ENCODE measurements at places on chromosomes 13 and 19.

DNA sequence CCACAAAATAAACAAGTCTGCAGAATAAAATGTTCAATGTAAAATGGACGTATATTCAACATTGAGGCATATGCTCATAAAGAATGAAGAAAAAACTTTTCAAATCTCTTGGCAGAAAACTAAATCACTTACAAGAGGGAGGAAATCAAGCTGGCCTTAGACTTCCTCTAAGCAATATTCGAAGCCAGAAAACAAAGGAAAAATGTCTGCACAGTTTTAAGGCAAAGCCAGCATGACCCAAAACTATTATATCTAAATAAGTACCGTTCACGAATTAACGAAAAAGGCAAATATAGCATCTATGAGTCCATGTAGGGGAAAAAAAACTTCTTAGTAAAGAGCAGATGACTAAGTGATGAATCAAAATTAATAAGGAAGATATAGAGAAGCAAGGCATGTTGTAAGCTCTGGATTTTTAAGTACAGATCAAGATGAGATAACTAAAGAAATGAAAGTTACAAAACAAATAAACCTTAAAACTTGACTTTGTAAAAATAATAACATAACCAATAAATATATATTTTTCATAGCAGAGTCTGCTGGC is 101.3 kb downstream of the KCNRG start:
- no peak for DNase-seq

- no peak for DNase-seq
These were observed 165.8 kb upstream of the GPR12 start for GRCh38 chr13:26926371-26926770.

GRCh38 chr19:52567921-52568320 is 2.2 kb upstream of the ZNF701 start:
- DNase-seq = no peak

DNA sequence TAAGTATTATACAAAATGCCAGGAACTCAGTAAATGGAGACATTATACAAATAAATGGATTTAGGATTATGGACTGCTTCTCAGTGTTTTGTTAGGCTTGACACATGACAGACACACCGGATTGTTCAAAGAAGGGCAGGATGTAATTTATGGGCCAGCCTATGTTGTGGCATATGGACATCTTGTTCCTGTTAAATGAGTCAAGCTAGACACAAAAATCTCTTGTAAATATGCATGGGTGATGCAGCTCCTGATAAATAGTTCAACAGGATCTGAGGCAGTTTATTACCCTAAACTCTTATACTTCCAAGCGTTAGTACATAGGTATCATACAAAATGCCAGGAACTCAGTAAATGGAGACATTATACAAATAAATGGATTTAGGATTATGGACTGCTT is 502.3 kb downstream of the TBC1D4 start:
- no peak for DNase-seq

DNA sequence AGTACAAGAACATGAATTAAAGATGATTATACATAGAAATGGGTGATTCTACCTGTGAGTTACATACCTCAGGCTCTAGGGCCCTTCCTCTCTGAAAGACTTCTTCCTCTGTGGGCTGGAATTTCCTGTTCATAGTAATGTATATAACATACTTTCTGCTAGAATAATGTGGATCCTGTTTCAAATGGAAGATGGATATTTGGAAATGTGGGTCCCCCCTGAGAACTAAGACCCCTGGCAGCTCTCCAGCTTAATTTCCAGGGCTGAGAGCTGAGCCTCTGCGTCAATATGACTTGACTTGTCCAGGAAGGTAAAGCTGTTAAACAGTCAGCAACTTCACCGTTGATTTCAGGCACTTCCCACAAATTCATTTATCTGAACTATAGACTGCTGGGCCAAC is 296.3 kb downstream of the NALCN start:
- DNase-seq = no peak

- no peak for DNase-seq
These were observed 343.0 kb downstream of the PCDH9 start for GRCh38 chr13:66887088-66887487.

DNA sequence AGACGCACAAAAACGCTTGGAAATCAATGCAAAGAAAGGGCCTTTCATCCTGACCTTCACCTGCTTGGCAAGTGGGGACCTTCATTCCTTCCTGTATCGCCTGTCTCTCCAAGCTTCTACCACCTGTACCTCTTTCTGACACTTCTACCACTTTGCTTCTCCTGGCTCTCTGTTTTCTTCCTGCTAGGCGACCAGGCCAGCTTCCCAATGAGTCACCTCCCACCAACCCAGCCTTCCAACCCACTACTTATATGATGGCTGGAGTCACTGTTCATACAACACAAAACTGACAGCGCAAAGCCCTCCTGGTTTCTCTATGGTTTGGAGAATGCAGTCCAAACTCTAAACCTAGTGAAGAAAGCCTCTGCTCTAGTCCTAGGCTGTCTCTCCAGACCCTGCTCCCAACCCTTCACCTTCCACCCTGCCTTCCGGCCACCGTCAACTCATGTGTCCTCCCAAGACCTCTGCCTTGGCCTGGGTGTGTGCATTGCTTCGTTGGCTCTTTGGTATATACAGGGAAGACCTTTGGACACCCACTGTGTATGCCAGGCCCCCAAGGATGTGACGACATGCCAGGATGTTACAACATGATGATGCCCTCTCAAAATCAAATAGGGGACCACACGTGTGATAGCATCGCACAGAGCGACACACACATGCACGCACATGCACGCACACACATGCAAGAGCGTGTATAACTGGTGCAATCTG is 148.5 kb downstream of the STK24 start:
- DNase-seq = no peak

- DNase-seq = no peak
These were observed 16.7 kb downstream of the ZNF100 start for GRCh38 chr19:21750586-21751128.

GRCh38 chr13:67042556-67042955 is 187.6 kb downstream of the PCDH9 start:
- no peak for DNase-seq

DNA sequence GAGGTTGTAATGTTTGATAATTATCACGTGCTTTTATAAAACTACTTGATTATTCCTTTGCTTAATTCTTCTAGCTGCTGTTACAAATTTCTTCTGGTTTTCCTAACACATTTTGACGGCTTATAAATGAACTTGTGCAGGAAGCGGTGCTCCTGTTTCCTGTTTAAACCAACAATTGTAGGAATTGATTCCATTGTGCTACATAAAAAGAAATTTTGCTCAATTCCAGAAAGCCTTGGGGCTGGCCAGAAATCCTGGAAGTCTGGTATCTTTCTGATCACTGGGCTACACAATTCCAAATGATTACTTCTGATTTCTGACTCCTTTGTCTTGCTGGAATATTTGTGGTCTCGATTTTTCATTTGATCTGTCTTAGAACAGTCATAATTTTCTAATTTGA is 14.9 kb downstream of the RFC3 start:
- no peak for DNase-seq

- DNase-seq = peak; percentile 46
These were observed 1.1 kb downstream of the FOXO1 start for GRCh38 chr13:40665126-40666044.

DNA sequence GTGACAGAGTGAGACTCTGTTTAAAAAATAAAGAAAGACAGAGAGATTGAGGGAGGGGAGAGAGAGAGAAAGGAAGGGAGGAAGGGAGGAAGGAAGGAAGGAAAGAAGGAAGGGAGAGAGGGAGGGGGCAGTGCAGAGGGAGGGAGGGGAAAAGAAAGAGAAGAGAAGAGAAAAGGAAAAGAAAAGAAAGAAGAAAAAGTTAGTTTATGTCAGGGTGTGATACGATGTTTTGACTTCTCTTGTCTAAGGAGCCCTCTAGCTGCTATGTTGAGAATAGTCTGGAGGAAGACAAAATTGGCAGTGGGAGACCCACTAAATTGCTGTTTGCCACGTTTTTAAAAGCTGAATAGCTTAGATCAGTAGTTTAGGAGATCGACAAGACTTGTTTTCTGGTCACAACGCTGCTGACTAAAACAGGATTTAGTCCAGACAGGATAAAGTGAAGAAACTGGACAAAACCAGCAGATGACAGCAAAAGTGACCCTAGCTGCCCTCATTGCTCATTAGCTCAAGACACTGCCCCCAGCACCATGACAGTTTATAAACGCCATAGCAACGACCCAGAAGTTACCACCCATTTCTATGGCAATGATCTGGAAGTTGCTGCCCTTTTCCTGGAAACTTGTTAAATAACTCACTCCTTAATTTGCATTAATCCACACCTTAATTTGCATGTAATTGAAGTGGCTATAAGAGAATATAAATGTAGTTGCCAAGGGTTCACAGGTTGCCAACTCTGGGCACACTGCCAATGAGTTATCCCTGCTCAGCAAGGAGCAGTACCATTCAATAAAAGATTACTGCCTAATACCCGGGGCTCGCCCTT is 11.1 kb downstream of the TEX101 start:
- no peak for DNase-seq

GRCh38 chr13:110690516-110690915 is 15.4 kb downstream of the CARS2 start:
- DNase-seq = no peak

DNA sequence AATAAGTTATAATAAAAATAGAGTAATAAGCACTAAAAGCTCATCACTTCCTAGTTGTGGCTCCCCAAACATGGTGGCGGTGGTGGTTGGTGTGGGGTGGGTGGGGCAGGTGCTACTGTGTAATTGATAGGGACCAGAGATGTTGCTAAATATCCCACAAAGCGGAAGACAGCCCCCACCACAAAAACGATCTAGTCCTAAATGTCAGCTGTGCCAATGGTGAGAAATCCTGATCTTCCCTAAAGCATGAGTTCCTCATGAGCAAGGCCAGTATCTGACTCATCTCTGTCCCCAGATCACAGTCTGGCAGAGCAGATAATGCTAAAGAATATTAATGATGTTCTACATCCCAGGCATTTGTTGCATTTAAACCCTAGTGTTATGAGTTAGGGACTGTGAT is 1.9 kb upstream of the EDDM13 start:
- DNase-seq = no peak

DNA sequence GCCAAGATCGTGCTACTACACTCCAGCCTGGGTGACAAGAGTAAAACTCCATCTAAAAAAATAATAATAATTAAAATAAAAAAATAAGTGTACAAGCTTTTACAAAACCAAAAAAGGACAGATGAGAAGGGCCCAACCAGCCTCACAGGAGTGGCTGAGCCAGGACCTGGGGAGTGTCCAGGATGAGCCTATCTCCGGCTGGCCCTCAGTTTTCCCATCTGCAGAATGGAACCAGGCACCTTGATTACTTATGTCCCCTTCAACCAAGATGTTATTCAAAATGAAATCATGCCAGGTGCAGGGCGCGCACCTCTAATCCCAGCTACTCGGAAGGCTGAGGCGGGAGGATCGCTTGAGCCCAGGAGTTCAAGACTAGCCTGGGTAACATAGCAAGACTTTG is 9.5 kb upstream of the IFI30 start:
- no peak for DNase-seq

- DNase-seq = no peak
These were observed 13.7 kb downstream of the LILRA1 start for GRCh38 chr19:54606891-54607784.

GRCh38 chr13:40818926-40819325 is 29.5 kb downstream of the SLC25A15 start:
- no peak for DNase-seq

DNA sequence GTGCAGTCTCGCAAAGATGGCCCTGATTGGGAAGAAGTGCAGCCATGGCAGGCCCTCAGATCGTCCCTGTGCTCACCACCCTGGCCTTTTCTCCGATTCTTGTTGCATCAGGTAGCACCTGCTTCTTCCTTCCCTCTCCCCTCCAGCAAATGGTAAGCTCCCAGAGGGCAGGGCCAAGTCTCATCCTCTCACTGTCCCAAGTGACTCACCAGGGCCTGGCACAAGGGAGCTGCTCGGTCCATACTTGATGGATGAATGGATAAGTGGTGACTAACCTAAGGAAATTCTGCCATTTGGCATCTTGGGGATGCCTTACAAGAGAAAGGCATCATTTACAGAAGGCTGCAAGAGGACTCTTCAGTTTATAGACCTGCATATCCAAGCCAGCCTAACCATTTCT is 84.9 kb downstream of the ZIC5 start:
- no peak for DNase-seq

DNA sequence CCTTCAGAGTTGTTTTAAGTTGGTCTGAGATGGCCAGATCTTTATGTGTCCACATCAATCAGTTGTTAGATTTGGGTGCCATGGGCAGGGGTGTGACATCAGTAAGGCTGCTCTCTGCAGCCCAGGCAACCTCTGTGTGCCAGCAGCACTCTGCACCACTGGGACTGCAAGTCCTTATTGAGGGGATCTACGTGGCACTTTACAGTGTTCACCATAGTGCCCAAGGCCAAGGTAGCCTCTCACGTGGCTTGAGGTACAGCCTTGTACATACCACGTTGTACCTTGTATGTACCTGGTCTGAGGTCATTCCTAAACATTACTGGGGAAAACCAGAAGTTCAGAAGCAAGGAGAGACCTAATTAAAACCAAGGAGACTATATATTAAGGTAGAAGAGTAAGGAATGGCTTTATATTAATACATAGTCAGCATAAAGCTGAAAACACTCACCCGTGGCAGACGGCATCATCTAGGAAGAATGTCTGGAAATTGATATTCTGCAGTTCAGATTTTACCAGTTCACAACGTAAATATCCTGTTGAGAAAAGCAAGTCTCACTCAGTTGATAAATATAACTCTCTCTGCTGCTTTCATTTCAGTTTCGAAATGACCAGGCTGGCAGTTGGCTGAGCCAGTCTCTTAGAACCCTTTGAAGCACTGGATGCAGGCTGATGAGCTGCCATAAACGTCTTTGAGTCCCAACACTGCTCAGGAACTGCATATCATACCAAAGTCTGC is 128.8 kb downstream of the ZDHHC20 start:
- no peak for DNase-seq

GRCh38 chr19:49894879-49895565 is 1.7 kb downstream of the IL4I1 start:
- DNase-seq = no peak

- DNase-seq = peak; percentile 51
These were observed 569 bp upstream of the MCF2L start for GRCh38 chr13:112968380-112968909.
